ENCODE measurements at places on chromosomes 2 and 18.
A peak's percentile ranks its signal among the peaks of the same experiment; 100 is the strongest.

DNA sequence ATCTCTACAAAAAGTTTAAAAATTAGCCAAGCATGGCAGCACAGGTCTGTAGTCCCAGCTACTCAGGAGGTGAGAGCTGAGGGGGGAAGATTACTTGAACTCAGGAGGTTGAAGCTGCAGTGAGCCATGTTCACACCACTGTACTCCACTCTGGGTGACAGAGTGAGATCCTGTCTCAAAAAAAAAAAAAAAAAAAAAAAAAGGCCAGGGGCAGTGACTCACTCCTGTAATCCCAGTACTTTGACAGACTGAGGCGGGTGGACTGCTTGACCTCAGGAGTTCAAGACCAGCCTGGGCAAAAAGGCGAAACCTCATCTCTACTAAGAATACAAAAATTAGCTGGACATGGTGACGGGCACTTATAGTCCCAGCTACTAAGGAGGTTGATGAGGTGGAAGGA lies 37.0 kb downstream of the PUM2 start:
- DNase-seq, result no peak

DNA sequence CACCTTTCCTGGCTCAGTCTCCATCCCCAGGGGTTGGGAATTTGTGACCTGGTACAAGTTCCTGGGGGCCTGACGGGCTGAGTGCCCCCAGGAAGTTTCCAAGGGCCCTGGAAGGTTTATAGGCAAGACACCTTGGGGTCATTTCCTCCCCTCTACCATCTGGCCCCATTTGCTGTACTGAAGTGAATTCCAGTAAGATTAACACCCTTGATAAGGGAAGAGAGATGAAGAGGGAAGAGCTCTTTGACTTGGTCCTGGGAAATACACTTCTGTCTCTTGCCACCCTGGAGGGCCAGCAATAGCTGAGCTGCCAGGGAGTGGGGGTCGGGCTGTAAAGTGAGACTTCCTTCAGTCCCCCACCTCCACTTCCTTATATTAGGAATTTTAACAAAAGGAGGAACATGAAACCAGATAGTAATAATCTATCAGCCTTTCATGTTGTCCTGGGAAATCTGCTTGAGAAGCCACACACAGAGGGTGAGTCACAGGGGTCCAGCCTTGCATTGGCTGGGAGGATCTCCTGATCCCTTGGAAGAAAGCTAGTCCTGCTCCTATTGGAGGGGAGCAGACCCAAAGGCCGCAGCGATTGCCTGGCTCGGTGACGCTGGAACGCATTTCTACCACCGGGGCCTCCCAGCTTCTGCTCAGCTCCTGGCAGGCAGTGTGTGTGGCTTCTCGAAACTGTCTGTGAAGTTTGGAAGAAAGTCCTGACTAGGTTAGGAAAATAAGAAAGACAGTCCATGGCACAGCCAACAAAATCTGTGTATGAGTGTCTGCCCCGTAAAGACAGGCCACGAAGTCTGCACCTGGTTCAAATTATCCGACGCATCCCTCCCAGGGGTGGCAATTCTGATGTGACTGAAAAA lies 87.3 kb downstream of the ACAA2 start:
- DNase-seq, result peak; percentile 62

GRCh38 chr2:69612200-69612599 lies 31.3 kb downstream of the AAK1 start:
- no peak for DNase-seq

- DNase-seq, result no peak
These were observed 4.9 kb downstream of the DLGAP1 start for GRCh38 chr18:4450065-4450658.

DNA sequence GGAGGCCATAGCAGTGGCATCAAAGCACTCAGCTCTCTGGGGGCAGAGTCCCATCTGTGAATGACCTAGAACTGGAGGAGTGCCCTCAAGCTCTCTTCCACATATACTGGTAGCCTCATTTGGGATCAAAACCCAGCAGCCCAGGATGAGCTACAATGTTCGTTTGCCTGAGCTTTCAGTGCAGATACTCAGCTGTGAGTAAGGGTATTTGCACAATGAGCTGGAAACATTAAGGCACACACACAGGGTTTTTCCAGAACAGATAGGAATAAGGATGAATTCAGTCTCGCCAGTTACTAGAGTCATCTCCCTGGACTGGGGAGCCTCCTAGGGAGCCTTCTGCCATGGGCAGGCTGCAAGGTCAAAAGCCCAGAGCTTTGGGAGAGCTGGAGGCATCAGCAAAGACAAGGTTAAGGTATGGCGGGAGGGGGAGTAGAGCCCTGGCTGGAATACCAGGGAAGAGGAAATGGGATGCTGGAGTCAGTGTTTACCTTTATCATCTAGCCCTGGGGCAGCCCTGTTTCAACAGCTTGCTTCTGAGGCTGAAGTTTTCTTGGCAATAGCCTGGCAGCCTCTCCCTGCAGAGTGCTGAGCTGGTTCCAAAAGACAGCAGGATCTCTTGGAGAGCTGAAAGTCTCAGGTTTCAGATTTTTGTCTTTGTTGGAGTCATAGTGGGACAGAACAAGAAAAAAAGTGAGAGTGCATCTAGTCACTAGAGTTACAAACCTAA lies 187.7 kb downstream of the LOXHD1 start:
- DNase-seq, result no peak

Data from Peyer's patch (tissue), 4 donors.